ENCODE measurements at places on chromosomes 1 and 21.

- DNase-seq, result no peak
Measured at GRCh38 chr1:167643441-167643840, 13.4 kb downstream of the RCSD1 start.

GRCh38 chr1:13699510-13699909, 478 bp upstream of the PRDM2 start:
- no peak for DNase-seq

DNA sequence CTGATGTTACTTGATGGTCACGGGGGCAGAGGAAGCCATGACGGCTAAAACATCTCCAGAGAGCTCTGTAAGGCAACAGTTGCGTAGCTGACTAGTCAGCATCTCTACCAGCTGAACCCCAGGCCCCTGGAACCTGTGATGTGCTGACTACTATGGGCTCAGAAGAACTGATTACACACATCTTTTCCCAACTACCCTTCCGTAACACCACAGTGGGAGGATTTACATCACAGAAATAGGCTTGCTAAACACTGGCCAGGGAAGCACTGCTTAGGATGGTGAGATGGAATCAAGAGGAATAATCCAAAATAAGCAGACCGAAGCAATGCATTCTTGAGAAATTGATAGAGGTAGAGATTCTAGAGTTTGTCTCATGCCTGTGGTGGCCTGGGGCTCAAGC, 122.5 kb downstream of the SMYD2 start:
- DNase-seq, result no peak

DNA sequence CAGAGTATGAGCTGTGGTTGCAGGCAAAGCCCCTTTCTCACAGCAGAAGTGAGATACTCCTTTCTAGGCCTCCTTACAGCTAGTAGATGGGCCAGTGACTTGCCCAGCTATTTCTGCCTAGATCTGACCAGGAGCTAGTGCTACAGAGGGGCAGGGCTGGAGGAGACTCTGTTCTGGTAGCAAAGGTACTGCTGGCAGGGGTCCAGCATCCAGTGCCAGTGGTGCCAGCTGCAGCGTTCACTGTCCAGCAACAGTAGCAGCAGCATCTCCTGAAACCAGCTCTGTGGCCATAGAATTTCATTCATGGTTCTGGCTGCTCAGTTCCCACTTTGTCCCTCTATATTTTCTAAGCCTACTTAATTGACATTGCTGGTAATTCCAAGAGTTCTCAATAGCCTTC, 62.5 kb upstream of the CNN3 start:
- peak; percentile 9 for DNase-seq

DNA sequence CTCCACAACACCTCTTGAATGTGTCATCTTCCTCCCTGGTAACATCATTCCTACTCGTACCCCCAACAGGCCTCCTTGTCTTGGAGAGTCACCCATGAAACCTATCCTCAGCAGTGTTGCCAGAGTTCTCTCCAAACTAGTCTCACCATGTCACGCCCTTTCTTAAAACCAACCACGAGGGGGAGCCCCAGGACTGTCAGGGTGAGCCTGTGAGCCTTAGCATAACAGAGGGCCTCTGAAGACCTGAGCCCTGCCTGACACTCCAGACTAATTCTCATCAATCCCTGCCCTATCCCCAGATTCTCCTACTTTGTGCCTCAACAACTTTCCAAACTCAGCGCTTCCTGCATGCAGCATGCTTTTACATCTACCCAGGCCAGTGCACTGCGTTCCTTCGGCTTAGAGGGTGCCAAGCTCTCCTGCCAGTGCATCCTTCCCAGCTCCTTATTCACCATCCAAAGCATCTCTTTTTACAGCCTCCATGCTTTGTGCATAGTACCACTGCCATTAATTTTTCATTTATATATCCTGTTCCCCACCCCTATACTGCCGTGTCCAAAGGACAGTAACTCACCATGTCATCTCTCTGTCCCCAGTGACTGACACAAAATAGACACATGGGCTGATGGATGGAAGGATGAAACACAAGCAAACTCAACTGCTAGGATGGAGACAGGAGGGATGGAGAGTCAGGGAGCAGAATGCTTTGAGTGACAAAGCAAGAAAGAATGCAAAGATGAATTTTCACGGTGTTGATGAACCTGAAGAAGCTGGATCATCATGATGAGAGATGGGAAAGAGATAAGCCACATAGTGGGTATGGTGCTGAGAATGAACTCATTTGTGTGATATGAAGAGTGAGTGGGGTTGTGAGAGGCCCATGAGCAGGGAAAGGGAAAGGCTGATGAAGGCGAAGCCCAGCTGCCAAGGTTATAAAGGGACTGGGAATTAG, 34.0 kb downstream of the ZNF697 start:
- peak; percentile 77 for DNase-seq

- DNase-seq, result no peak
Measured at GRCh38 chr1:246226041-246226440, 281.0 kb downstream of the SMYD3 start.

All from NCI-H1105 (cell line).